ENCODE measurements at places on chromosomes 1 and 21. TPM values are rescaled to one million over a fixed set of nuclear protein-coding genes. Genes with fewer than 3 reads are reported as not detected.

DNA sequence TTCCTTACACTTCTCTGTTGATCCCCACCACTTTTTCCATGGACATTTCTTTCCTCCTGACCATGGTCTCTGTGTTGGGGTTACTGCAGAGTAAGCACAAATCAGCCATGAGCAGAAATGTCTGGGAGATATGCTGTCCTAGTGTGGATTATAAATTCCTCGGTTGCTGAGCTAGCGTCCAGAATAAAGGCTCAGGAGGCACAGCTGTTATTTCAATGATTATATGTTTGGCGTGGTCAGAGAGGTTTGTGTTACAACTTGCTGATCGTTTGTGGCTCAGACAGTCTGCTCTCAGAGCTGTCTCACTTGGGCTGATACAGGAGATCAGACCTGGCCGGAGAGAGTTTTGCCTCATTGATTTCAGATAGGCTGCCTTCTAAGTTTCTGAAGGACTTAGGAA lies 37.5 kb upstream of the LAMC2 start:
- no peak for DNase-seq

DNA sequence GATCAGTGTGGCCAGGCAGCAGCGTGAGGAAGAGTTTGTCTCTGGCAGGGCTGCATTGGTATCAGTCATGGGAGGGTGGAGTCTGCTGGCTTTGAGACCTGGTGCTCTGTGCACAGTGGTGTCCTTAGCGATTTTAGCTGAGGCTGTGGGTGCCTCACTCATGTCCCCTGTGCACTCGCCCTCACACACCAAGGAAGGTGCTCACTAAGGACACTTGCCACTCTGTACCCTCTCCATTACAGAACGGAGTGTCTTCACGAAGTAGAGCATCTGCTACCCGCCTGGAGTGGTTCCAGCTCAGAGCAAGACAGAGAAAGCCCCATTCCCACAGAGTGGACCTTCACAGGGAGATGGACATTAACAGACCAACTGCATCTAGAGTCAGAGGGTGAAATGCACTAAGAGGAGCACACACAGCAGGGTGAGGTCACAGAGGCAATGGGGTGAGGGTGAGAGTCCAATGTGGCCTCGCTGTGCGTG lies 117.9 kb downstream of the MATN1 start:
- DNase-seq = no peak

GRCh38 chr1:173779936-173780335 lies 44.5 kb upstream of the DARS2 start:
- DNase-seq = no peak

DNA sequence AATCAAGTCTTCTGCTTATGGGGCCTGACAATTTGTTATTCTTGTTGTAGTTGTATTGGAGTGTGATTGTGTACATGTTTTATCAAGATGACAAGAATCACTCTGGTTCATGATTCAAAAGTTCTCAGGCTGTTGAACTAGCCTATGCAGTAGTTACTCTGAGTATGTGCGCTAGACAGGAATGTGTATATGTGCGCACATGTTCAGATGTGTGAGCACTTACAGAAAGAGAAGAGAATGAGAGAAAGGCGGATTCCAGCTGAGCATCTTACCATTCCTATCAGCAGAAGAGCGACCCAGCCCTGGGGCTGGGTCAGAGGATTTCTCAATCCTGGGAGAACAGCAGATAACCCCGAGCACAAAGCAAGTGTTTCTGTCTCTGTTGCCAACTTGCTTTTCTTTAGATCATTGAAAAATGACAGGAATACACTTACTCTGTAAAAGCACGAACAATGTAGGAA lies 110.8 kb upstream of the HOOK1 start:
- DNase-seq = no peak

DNA sequence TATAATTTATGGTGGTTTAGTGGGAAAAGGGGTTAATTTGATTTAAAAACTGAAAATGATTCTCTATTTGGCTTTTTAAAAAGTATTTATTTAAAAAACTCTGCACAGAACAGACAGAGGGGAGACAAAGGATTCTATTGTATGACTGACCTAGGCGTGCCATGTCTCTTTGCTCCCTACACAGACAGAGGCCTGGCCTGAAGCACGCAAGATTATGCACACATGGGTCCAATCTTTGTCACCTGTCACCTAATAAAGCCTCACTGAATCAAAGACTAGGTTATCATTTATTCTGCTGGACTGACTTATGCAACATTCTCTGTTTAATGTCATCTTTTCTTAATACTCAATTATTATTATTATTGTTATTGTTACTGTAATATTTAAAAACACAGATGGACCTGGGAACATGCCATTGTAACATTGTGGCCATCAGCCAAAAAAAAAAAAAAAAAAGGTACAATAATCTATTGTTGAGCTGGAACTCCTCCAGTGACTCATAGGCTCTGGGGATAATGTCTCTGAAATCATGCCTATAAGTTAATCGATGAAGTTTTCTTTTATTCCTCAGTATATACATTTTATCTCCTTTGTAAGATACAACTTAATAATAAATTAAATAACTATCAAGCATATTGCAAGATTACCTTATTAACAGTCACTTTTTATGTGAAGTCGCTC lies 112.1 kb downstream of the RUNX1 start:
- DNase-seq = no peak

Gene PLPP3
- total RNA-seq = 0.81 TPM

Measured in hematopoietic multipotent progenitor cell (in vitro differentiated cells).